ENCODE measurements at places on chromosomes 5 and 9.

GRCh38 chr5:135218790-135219568 is 180.1 kb downstream of the MACROH2A1 start:
- no peak for DNase-seq

- DNase-seq = no peak
These were observed 226.2 kb downstream of the CACNA1B start for GRCh38 chr9:138103849-138104206.

- no peak for DNase-seq
These were observed 289.5 kb downstream of the DEPDC1B start for GRCh38 chr5:60410427-60410826.

GRCh38 chr9:127942216-127943010 is 4.8 kb upstream of the DPM2 start:
- DNase-seq = no peak

DNA sequence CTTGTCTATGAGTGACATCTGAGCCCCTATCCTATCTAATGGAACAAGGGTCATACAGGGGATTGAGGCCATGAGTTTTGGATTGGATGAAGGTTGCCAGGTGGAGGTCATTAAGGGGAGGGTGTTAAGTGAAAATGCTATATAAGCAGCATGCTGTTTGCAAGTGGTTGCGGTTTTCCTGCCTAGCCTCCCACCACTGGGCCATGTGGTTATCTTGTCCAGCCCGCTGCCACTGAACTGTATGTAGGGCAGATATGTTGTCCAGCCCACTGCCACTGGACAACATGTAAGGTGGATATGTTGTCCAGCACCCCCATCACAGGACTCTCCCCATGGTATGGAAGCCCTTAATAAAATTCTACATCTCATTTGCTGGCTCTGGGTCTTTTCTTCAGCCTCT is 200.0 kb downstream of the FGF10 start:
- DNase-seq = no peak

- DNase-seq = no peak
These were observed 147.3 kb upstream of the FST start for GRCh38 chr5:53333160-53333559.

GRCh38 chr5:39106322-39106721 is 32.1 kb upstream of the RICTOR start:
- no peak for DNase-seq

DNA sequence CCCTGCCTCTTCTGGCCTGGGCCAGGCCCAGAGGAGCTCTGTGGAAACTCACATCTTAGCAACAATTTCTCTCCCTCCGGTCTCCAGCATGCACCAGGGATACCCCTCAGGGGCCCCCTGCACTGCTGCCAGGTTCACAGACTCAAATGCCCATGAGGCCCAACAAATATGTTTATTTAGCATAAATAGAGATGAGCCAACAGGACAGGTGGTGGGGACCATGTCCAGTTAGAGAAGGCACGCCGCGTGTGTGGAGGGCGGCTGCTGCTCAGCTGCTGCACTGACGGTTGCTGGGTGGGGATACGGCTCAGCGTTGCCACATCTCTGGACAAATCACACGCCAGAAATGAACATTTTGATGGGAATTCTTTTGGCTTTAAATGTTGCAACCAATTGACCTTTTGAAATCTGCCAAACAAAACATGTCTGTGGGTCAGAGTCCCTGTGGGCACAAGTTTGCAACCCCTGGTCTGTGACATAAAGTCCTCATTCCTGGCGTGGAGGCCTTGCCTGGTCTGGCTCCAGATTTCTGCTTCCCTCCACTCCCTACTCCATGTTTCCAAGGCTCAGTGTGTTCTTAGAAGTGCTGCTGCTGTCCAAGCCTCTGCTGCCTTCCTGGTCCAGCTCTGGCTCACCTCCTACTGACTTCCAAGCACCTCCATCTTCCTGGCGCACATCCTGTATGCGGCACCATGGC is 88.9 kb downstream of the AMBP start:
- DNase-seq = no peak

- DNase-seq = no peak
These were observed 166.1 kb downstream of the ZSWIM6 start for GRCh38 chr5:61498121-61498520.

DNA sequence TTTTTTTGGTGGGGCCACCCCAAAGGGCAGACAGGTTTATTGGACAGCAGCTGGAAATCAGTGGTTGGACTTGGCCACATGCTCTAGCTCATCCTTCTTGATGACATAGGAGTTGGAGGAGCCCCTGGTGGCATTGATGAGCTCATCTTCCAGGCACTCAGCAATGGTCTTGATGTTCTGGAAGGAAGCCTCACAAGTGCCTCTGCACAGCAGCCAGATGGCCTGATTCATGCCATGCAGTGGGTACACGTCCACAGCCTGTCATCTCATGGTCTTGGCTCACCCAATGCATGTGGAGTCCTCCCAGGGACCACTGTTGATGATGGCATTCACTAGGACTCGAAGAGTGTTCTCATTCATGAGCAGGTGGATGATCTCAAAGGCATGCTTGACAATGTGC is 11.3 kb upstream of the RCL1 start:
- no peak for DNase-seq

GRCh38 chr5:151159649-151160373 is 2.2 kb upstream of the ANXA6 start:
- DNase-seq = no peak

- no peak for DNase-seq
These were observed 1379.3 kb upstream of the ACO1 start for GRCh38 chr9:31005086-31005665.

DNA sequence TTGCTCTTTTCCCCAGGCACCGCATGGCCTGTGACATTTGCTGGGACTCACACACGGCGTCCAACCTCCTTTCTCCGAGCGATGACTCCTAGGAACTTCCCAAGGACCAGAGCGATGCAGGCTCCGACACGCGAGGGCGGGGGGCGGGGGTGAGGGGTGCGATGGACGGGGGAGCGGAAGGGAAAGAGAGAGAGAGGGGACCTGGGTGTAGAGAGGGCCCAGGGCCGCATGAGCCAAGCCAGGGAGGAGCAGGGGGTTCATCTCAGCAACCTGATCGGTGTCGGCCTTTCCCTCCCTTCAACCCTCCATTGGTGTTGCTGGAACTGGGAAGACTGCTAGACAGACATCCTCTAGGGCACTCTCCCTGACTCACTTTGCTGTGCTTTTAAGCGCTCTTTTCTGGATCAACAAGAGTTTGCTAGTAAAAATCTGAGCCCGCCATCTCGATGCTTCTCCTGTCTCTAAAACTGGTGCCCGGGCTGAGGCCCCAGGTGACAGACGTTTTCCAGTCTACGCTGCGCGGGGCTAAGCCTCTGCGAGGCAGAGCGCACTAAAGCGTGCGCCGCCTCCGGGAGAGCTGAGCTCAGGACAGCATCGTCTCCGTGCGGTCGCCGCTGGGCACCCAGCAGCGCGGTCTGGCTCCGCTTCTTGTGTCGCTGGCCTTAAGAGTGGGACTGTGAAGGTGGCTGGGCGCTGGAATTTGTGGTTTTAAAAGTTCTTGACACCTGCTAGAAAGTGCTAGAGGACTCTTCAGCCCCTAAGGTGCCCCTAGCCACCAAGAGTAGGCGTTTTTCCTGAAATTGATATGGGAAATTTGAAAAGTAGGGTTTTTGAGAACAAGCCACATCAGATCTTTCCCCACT is 1.0 kb upstream of the TSLP start:
- DNase-seq = no peak

DNA sequence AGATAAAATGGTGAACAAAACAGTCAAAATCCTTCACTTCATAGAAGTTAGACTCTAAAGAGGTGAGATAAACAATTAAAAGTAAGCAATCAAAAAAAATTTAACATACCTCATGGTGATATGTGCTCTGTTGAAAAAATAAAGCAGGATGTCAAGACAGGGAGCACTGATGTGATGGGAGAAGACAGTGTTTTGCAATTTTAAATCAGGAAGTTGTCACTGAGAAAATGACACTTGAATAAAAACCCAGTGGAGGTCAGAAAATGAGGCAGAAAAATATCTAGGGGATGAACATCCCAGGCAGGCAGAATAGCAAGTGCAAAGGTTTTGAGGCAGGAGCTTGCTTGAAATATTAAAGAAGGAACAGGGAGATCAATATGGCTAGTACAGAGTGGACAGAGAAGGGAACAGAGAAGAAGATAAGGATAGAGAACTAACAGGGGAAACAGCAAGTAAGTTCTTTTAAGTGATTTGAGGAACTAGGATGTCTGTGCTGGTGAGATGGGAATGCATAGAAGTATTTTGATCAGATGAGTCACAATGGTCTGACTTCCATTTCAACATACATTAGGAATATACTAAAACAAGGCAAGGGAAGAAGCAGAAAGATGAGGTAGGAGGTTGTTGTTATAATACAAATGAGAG is 130.4 kb downstream of the CHSY3 start:
- DNase-seq = no peak

- no peak for DNase-seq
These were observed 6.9 kb upstream of the SLC12A7 start for GRCh38 chr5:1118738-1119137.

DNA sequence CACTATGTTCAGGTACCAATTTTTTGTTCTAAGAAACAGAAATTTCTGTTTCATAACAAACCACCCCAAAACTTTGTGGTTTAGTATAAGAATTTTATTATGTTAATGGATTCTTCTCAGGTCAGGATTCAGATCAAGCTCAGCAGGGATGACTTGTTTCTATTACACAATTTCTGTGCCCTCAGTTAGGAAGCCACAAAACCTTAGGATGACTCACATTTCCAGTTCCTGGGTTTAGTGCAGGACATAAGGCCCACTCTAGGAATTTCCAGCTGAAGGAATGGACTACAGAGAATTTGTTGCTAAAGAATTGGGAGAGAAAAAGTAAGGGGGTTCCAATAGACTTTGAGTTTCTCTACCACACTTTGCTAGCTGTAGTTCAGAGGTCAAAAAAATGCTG is 629.3 kb downstream of the ANXA1 start:
- no peak for DNase-seq

DNA sequence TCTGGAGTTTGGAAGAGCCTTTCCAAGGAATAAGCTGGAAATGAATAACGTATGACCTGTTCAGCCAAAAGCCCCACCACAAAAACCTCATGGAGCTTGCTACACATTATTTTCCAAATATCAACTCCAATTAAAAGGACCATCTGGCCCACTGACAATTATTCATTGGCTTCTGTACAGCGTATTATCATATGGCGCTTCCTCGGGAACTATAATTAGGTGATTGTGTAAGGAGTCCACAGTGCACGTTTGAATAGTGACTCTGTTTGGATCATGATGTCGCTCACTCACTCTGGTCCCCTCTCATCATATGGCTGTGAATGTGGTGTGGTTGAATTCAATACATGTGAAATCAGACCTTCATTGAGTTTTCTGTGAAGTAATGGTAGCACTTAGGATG is 52.1 kb downstream of the GDNF start:
- DNase-seq = no peak

GRCh38 chr9:70428781-70429180 is 14.3 kb upstream of the KLF9 start:
- no peak for DNase-seq

DNA sequence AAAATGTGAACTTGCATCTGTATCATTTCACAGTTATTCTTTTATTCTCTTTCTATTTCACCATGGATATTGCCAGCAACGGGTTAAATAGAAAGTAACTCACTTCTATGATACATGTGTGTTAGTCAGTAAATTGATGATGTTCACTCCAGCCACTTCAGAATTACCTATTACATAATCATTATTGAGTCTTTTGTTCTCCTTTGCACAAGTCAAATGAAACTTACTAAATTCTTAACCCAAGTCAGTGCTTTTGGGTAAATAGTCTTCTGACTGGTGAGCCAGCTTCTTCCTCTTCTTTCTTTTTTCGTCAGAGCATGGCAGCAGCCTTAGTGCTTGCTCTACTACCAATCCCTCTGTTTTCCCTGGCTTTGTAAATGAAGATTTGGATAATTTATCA is 344.3 kb downstream of the RAB3C start:
- no peak for DNase-seq

DNA sequence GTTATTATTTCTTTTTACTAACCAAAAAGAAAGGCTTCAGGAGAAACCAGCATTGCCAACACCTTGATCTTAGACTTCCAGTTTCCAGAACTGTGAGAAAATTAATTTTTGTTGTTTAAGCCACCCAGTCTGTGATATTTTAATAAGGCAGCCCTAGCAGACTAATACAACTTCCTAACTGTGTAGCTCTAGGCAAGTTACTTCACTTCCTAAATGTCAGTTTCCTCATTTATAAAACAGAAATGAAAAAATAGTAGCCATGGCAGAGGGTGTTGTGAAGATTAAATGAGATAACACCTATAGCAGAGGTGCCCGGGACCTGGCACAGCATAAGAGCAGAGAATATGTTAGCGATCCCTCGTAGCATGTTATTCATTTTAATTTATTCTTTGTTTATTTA is 66.6 kb upstream of the HAND1 start:
- DNase-seq = no peak

DNA sequence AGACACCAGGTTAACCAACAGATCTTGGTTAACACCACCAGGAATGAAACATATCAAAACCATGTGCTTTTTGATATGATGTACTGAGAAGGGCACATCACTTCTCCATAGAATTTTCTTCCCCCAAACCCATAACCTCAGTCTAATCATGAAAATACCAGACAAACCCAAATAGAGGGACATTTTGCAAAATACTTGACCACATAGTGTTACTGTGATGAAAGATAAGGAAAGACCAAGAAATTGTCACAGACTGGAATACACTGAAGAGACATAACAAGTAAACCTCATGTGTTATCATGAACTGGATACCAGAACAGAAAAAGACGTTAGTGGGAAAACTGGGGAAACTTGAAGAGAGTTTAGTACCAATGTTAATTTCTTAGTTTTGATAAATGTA is 74.9 kb upstream of the VCAN start:
- no peak for DNase-seq

- DNase-seq = no peak
These were observed 321.9 kb downstream of the GADD45G start for GRCh38 chr9:89926691-89927220.

DNA sequence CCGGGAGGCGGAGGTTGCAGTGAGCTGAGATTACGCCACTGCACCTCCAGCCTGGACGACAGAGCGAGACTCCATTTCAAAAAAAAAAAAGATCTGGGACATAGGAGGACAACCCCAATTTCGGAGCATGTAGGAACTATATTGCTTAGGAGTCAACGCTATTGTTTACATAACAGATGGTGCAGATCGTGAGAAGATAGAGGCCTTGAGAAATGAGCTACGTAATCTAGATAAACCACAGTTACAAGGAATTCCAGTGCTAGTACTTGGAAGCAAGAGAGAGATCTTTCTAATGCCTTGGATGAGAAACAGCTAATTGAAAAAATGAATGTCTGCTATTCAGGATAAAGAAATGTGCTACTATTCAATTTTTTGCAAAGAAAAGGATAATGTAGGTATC is 20.3 kb downstream of the TBC1D2 start:
- no peak for DNase-seq

GRCh38 chr5:155575861-155576260 is 562.3 kb downstream of the KIF4B start:
- no peak for DNase-seq
